Activated CD4-positive, alpha-beta T cell treated with anti-CD3 and anti-CD28 coated beads, Interleukin-2, amount 10 ng/mL, durations not matched to agents 7 days and 5 days (primary cell): ENCODE measurements at places on chromosomes 6 and 20.

DNA sequence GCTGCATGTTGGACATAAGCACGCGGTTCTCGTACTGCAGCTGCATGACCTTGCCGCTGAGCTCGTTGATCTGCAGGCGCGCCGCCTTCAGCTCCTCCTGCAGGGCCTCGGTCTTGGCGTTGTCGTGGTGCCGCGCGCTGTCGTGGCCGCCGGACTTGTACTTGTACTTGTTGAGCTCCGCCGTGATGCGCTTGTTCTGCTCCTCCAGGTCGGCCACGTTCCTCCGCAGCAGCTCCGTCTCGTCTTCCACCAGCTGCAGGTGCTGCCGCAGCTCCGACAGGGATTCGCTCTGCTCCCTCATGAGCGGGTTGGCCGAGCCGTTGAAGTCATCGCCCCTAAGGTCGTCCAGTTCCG, 16.6 kb upstream of the KIAA0408 start:
- no peak for DNase-seq

GRCh38 chr6:143205991-143206390, 145.3 kb downstream of the AIG1 start:
- DNase-seq = no peak

DNA sequence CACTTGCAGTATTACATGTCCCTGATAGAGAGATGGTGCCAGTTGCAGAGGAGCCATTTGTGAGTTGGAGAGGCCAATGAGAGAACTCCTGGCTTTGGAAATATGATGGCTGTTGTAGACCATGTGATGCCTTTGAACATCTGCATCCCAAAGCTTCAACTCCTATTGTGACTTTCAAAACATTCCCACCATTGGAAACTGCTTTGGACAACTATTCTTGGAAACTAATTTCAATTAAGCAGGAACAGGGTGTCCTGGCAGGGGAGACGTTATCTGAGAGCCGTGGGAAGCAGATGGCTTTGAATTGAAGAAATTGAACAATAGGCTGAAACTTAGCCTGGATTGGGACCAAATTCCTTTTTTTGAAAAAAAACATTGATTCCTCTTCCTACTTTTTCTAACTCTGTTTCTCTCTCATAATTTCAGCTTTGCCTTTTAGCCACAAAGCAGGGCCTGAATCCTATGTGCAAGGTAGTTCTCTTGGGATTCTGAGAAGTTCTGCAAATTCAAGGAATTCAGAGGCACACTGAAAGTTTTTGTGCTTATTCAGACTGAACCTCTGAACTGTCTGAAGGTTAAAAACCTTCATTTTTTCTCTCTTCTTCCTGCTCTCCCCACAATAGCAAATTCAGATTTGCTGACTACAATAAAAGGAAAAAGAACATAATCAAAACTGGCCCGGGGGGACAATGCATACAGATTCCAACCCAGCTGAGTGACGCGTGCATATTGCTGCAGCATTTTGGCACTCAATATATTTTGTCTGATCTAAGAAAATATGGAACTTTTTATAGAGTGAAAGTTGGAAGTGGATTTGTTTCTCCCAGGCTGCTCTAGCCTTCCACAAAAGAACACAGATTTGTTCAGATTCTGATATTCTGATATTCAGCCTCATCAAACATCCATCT, 720.4 kb upstream of the CHD6 start:
- no peak for DNase-seq

GRCh38 chr20:44495802-44496481, 20.3 kb downstream of the TTPAL start:
- no peak for DNase-seq

DNA sequence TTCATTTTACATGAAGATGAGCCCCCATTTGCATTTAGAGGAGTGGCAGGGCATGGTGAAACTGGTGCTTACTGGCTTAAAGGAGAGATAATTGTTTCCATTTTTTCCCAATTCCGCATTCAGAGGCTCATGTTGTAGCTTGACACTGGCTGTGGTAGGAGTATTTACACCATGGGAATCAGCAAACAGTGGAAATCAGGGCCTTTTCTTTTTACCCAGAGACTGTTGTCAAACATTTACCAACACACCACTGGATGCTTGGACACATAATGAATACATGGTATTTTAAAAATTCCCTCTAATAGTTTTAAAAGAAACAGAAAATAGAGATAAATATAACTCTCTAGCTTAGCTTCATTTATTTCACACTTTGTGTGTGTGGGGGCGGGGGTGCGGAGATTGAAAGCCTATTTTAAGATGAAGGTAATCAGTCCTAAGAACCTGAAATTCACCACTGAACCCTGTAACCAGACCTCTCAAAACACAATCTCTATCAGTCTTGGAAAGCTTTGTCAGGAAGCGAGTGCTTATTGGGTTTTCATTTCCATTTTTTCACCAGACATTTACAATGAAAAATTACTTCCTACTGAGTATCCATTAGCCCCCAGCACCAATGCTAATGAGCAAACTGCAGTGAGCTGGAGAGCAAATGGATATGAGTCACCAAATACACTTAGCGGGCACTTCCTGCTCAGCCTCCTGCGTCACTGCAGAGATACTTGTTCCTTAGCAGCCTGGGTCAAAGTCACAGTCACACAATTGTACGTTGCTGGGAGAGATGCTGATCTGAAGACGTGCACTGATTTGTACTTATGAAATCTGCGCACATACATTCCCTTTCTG, 532.0 kb downstream of the BCKDHB start:
- DNase-seq = no peak

DNA sequence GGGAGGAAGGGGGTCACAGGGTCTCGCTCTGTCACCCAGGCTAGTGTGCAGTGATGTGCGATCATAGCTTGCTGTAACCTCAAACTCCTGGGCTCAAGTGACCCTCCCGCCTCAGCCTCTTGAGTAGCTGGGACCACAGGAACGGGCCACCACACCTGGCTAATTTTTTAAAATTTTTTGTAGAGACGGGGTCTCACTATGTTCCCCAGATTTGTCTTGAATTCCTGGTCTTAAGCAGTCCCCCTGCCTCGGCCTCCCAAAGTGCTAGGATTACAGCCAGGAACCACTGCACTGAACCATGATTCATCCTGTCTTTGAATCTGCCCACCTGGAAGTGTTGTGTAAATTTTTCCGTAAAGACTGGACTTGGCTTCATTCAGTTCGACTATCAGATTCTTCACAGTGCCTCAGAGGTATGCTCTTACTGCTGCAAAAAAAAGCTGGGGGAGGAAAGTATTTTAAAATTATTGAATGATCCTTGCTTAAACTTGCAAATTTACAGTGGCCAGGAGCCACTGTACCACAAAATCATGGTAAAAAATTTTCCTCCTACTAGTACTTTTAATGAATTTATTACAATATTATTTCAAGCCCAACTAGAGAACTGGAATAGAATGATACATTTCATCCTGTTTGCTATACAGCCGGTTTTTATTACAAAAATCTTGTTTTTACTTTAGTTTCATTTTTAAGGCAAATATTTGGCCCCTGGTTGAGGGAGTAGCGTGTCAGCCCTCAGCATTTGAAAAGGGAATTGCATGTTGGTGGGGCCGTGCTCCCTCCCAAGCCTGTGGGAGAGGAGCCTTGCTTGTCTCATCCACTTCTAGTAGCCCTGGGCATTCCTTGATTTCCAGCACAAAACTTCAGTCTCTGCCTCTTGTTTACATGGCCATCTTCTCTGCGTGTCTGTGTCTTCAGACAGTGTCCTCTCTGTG, 202.5 kb upstream of the SGK1 start:
- DNase-seq = no peak

- no peak for DNase-seq
These were observed 187.2 kb upstream of the KCNG1 start for GRCh38 chr20:51210084-51210483.
